Left ventricle myocardium inferior (tissue), 1 donor: ENCODE measurements at places on chromosomes 12 and 14.

DNA sequence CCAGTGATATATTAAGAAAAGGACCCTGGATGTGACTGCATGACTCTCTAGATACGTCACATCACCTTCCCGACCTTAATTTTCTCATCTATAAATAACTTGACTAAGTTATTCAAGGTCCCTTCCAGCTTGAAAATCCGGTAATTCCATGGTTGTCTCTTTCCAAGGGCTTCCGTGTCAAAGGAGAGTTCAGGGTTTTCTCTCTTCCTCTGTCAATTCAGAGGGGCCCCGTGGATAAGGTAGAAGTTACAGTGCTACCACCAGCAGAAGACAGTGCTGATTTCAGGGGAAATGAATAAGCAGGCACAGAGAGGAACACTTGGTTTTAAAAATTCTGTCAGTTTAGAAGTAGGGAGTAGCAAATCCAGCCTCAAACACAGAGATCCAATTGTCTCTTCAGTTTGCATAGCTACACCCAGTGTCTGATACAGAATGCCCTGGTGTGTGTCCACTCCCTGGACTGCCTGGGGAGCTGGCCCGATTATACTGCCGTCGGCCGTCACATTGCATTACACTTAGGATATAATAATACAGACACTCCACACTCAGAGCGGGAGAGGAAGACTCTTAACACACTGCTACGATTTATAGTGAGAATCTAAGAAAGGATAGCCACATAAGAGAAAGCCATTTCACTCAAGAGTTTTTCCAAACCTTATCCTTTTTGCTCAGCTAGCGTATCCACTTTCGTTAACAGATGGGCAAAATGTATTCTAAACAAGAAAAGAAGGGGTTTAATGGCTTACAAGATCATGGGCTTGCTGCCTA, 54.7 kb upstream of the GTF2A1 start:
- peak; percentile 24 for DNase-seq

DNA sequence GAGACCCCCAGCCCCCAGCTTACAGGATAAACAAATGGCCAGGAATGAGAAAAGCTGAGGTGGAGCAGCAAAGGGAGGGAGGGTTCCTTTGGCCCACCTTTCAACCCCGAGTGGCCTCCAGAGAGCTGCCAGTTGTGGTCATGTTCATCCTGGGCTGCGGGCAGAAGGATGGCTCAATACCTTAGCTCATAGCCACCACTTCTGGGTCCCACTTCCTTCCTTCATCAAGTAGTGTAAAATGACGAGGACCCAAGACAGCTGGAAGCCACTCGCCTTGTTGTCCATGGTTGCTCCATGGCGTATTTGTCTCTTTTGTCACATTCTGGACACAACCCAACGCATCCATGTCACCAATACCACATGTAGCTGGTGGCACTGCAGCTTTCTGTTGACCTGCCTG, 24.2 kb downstream of the CRACR2A start:
- DNase-seq, result no peak

DNA sequence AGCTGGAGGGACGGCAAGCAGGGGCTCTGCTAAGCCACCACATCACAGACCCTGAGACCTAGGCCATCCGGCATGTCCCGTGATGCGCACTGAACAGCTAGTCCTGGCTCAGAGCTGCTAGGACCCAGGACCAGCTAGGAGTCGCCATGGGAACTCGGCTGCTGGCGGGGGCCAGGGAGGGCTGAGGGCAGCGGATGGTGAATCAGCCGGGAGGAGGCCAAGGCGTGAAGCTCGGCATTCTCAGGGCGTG, 5.1 kb downstream of the AHNAK2 start:
- DNase-seq, result peak; percentile 57

- DNase-seq, result no peak
These were observed 3.5 kb upstream of the KLC1 start for GRCh38 chr14:103625356-103626095.

- no peak for DNase-seq
These were observed 20.4 kb downstream of the ADAM20 start for GRCh38 chr14:70514168-70515069.

DNA sequence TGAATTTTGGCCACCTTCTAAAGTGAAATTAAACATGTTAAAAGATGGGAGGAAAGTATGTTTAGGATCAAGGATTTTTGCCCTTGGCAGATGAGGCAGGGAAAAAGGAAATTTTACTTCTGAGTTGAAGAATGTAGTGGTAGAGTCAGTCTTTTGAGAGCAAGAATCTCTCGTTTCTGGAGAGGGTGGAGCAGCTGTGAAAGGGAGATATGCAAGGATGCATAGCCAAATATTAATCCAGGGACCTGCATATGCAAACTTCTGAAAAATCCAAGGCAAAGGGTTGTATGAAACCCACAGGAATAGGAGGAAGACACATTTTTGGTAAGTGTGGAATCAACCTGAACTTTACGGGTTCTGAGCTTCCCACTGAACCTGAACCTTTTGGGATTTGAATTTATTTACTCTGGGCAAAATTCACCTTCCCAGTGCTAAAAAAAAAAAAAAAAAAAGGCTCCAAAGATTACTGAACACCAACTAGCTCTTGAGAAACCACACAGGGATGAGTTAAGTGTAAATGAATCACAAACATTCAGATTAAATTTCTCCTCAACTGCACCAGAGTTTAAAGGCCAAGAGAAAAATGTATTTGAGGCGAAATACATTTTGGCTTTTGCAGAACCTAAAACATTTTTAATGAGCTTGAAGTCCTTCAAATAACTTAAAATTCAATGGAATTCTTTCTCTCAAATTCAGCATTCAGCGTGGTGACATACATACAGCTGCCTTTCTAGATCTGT, 187.1 kb upstream of the CDKN3 start:
- DNase-seq, result no peak
